Fibroblast of skin of left biceps (primary cell): ENCODE measurements at places on chromosomes 16 and 17.
A peak's percentile ranks its signal among the peaks of the same experiment; 100 is the strongest.

DNA sequence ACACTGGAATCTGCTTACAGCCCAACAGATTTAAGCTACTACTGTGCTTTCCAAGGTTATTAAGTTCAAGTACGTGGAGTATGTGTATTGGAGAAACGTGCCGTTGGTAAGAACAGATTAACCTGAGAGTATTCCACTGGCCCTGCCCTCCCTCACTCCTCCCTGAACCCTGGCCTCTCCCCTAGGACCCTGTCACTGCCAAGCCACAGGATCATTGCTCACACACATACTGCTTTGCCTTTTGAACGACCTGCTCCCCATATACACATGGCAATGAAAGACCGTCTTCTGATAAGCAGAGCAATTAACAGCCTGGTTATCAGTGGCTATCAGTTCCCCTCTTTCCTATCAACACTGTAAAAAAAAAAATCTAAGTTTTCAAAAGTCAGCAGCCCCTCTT lies 458.9 kb upstream of the DYNLRB2 start:
- DNase-seq = no peak

DNA sequence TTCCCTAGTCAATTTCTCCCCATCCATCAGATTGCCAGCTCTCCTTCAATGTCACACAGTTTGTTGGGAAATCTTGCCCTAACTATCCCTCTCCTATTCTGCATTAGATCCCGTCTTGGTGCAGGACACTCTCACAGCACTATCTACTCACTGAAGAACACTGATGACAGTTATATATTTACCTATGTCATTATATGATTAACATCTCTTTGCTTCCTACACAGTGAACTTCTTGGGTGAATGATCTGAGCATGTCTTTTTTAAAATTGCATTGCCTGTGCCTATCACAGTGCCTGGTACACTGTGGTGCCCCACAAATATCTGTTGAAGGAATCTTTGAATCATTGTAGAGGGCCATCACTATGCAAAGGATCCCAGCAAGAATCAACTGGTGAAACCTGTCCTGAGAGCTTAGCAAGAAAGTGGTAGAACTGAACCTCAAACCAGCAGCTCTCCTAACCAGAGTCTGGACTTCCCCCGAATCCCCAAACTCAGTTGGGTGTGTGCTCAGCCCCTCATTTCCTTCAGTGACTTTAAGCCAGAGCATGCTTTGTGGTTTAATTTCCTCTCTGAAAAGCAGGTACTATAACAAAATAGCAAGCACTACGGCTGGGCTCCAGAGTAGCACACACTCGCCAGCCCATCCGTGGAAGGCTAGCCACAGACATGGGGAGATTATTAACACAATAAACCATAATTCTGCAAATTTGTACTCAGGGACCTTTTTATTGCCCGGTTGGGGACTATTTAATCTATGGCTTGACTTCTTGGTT lies 680.7 kb upstream of the SALL1 start:
- DNase-seq = no peak

GRCh38 chr16:10130538-10130937 lies 51.7 kb downstream of the GRIN2A start:
- DNase-seq = no peak

DNA sequence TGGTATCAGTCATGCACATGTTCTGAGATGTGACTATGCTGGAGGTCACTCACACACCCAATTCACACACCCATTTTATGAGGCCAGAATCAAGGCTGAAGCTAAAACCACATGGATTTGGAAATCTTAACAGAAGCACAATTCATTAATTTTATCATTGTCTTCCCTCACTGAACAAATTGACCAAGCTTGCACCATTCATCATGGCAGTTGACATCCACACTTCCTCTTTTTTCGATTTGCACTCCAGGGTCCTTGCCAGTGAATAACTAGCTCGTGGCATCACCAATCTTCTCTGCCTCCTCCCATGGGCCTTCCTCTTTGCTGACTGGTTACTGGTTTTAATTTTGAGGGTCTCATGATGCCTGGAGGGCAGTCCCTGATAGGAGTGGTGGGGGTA lies 123.0 kb upstream of the ASIC2 start:
- no peak for DNase-seq

DNA sequence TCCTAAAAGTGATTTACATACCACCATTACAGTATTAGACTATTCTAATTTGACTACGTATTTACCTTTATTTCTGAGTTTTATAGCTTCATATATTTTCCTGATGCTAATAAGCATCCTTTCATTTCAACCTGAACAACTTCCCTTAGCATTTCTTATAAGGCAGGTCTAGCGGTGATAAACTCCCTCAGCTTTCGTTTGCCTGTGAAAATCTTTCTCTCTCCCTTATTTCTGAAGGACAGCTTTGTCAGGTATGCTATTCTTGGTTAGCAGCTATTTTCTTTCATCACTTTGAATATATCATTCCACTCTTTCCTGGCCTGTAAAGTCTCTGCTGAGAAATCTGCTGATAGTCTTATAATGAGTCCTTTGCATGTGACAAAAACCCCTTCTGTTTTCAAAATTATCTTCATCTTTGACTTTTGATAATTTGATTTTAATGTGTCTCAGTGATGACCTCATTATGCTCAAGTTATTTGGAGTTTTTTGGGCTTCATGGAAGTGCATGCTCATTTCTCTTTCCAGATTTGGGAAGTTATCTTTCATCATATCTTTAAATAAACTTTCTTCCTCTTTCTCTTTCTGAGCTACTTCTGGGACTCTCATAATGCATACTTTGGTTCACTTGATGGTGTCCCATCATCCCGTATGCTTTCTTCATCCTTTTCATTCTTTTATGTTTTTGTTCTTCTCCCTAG lies 285.4 kb upstream of the PMFBP1 start:
- DNase-seq = no peak

DNA sequence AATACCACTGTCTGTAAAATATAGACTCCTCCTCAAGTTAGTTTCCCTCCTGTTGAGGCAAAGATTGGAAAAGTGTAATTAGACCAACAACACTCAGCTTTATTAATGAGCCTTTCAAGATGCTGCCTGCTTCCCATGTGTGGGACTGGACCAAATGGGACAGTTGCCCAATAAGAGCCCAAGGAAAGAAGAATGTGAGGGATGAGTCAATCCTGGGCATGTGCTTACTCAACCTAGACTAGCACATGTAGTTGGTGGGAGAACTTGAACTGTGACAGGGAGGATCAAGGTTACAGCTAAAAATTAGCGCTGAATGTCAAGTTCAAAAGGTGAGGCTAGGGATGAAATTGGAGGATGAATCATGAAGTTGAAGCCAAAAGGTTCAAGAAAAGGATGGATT lies 435.5 kb downstream of the CA10 start:
- no peak for DNase-seq

DNA sequence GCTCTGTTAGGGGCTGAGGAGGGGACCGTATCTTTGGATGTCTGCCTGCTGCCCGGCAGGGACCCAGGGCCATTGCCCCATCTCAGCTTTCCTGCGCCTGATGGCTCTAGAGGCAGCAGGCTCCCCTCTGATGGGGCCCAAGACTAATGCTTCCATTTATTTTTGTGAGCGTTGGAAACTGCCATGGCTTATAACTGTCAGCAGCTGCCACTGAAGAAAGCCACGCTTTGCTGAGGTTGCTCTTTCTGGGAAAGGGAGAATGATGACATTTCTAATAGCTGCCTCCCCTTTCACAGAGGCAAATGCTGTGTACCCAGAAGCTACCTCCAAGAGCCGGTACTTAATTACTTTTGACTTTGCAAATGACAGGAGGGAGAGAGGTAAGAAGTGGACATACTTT lies 103.8 kb downstream of the HAPSTR1 start:
- no peak for DNase-seq

GRCh38 chr17:1769822-1770477 lies 8.1 kb downstream of the SERPINF1 start:
- DNase-seq = no peak

DNA sequence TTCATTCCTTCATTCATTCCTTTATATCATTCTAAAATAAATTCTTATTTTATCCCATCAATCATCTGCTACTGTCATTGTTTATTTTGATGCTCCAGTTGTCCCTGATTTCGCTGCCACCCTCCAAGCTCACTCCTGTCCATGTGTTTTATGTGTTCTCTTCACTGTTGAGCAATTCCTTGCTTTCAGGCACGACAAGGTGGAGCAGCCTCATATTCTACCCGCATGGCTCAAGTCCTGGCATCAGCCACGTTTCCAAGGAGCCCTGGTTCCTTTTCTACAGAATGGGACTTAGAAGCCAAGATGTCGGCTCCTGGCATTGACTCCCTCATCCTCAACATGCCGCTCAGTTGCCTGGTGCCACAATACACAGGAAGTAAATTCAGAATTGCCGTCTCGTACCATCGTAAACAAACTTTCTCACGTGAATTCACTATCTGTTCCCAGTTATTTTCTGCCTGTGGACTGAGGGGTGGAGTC lies 139.0 kb downstream of the RPTOR start:
- DNase-seq = no peak

DNA sequence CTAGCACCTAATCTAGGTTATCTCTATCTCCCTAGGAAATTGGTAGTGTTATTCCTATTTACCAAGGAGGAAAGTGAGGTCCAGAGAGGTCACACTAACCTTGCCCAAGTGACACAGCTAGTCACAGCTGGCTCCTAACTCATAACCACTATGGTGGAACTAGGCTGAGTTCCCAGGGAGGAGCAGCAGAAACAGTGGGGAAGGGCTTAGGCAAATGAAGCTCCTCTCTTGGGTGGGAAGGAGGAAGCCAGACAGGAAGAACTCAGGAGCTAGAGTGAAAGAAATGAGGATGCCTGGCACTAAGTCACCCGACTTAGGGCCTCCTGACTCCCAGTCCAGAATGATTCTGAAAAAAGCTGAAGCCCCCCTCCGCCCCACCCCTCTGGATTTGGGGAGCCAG lies 34.5 kb downstream of the PSME3IP1 start:
- DNase-seq = no peak

- DNase-seq = no peak
These were observed 105.3 kb downstream of the SPECC1 start for GRCh38 chr17:20114466-20114865.

GRCh38 chr16:69179328-69180010 lies 7.5 kb upstream of the SNTB2 start:
- peak; percentile 82 for DNase-seq

GRCh38 chr17:35847633-35848373 lies 20.9 kb downstream of the HEATR9 start:
- DNase-seq = no peak

DNA sequence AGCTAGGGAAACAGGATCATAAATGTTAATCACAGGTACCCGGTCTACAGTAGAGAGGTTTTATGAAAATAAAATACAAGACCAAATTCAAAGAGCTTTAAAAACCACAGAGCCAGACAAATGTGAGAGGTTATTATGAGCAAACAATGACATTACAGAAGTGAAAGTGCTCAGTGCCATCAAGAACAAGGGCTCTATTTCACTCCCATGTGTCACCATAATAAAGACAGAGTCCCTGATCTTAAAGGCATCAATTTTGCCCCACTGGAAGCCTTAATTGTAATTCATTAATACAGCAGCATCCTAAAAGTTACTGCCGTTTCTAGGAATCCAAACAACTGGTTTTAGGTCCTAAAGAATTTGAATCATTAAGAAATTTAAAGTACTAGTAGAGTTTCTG lies 43.7 kb upstream of the CDRT4 start:
- no peak for DNase-seq

GRCh38 chr17:57352665-57353175 lies 96.4 kb downstream of the MSI2 start:
- DNase-seq = no peak

DNA sequence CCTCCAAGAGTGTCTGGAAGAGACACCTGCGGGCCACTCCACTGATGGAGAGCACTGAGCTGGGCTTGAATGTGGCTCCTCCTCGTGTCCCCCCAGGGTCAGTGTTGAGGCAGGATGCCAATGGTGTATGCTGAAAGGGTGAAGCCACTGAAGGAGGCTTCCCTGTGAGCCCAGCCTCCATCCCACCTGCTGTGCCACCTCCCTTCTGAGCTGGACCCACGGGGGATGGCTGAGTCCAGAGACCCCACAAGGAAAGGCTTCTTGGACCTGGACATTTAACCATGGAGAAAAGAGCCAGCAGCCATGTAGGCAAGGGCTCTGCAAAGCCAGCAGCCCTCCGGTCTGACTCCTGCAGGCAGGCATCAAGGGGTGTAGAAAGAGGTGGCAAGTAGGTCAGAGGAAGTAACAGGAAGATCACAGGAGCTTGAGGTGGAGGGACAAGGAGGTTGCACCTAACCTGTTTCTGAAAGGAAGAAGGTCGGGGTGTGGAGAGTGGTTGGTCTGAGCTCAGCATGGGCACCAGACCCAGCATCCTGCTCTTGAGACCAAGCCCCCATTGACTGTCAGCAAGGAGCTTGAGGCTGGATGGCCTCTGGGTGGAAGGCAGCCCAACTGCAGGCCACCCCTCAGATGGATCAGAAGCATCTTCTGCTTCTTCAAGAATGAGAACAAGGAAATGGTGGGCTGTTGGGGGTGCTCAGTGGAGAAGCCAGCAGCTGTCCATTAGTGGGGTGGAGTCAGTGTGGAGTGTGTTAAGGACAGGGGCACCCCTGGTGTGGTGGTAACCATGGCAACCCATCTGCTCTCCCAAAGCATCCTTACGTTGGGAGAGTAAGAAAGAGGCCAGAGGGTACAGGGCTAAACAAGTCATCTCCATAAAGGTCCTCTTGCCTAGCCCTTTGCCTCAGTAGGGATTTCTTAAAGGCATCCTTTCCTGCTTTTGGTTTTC lies 80.7 kb downstream of the PLD6 start:
- DNase-seq = no peak

DNA sequence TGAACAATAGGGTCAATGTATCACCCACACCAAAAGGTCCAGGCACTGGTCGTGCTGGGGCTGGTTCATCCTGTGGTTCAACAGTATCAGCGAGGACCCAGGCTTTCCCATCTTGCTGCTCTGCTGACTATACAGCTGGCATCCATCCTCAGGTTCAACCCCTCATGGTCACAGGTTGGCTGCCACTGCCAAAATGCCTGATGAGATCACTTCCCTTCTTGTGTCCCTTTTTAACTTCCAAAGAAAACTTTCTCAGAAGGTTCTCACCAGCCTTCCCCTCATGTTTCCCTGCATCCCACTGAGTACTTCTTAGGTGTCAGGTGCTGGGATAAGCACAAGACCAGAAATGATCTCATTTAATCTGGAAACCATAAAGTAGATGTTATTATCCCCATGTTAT lies 25.7 kb downstream of the CLEC16A start:
- no peak for DNase-seq

DNA sequence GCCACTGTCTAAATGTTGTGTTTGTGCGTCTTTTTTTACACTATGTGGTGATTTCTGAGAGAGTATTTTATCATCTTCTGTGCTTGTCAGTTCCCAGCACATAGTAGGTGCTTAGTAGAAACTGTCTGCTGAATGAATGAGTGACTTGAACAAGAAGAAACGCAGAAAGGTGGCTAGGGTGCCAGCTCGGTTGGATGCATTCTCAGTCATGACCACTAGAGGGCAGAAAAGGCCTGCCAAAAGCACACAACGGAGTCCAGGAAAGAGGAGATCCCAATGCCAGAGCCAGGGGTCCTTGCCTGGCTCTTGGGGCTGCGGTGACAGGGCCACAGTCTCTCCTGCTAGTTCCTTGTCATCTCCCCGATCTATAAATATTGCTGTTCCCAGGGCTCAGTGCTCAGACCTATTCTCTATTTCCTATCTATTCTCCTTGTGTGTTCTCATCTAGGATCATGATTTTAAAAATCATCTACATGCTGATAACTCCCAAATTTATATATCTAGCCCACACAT lies 57.3 kb upstream of the CCL1 start:
- DNase-seq = peak; percentile 9

- no peak for DNase-seq
These were observed 941 bp downstream of the PDK2 start for GRCh38 chr17:50096092-50096491.
